ENCODE measurements at places on chromosomes 11 and 22. TPM values are rescaled to one million over a fixed set of nuclear protein-coding genes. Genes with fewer than 3 reads are reported as not detected.

PARVA gene
- total RNA-seq = 38.4 TPM

MS4A15 gene
- total RNA-seq = not detected

GRCh38 chr22:33737662-33738061 lies 182.6 kb downstream of the LARGE1 start:
- H3K36me3 ChIP-seq = no peaks in the 10 kb centered on the region
- no peaks in the 10 kb centered on the region for H3K27me3 ChIP-seq
- DNase-seq = no peak
- no peak overlapping the region for H3K4me3 ChIP-seq
- H3K4me1 ChIP-seq = no peaks in the 10 kb centered on the region

KIRREL3 gene
- not detected for total RNA-seq

GRCh38 chr11:124081483-124081882 lies 33.8 kb upstream of the VWA5A start:
- no peaks in the 10 kb centered on the region for H3K4me1 ChIP-seq
- no peaks in the 10 kb centered on the region for H3K36me3 ChIP-seq
- no peaks in the 10 kb centered on the region for H3K27me3 ChIP-seq
- H3K4me3 ChIP-seq = no peak overlapping the region
- no peak for DNase-seq

CYP2D6 gene
- 5.2 TPM for total RNA-seq

PANX3 gene
- not detected for total RNA-seq

LRRC56 gene
- total RNA-seq = 1.9 TPM

- no peak overlapping the region for H3K4me3 ChIP-seq
- DNase-seq = no peak
- H3K4me1 ChIP-seq = no peaks in the 10 kb centered on the region
- H3K36me3 ChIP-seq = no peaks in the 10 kb centered on the region
These were observed 74.3 kb downstream of the MICAL2 start for GRCh38 chr11:12184699-12185098.

DNA sequence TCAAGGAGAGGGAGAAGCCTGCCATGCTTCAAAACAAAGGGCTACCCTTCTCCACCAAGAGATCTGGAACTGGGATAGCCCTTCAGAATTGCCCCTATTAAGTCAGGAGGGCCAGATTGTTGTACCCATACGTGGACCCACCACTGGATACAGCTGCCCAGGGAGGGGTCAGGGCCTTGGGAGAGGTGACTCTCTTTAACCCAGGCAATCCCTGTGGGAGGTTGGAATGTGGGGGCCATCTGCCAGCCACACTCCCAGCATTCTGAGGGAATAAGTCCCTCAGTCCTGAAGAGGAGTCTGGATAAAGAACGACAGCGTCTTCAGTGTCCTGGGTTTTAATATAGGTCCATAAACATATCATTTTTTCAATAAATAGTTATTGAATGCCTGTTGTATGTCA lies 588.2 kb upstream of the TENM4 start:
- no peak for DNase-seq
- H3K36me3 ChIP-seq = no peaks in the 10 kb centered on the region
- H3K27ac ChIP-seq = no peak overlapping the region
- no peak overlapping the region for H3K4me3 ChIP-seq
- no peaks in the 10 kb centered on the region for H3K4me1 ChIP-seq

OR52E8 gene
- total RNA-seq = not detected

DNA sequence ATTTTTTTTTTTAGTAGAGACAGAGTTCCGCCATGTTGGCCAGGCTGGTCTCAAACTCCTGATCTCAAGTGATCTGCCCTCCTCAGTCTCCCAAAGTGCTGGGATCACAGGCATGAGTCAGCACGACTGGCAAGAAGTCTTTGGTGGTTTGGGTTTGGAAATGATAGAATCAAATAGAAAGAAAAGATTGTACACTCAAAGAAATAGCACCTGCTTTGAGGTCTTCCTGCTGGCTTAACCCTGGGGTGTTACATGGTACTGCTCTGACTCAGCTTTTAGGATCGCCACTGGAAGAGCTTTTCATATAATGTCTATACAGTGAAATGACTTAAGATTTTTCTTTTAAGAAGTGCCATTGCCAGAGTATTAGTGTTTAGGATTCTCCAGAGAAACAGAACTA lies 50.2 kb downstream of the JAM3 start:
- peaks cover 4% of the 10 kb centered on the region for H3K4me1 ChIP-seq
- DNase-seq = no peak
- H3K27me3 ChIP-seq = no peaks in the 10 kb centered on the region
- no peaks in the 10 kb centered on the region for H3K36me3 ChIP-seq

GRCh38 chr22:45870011-45870410 lies 107.0 kb downstream of the WNT7B start:
- H3K36me3 ChIP-seq = no peaks in the 10 kb centered on the region
- H3K4me3 ChIP-seq = no peak overlapping the region
- peaks cover 11% of the 10 kb centered on the region for H3K4me1 ChIP-seq

DNA sequence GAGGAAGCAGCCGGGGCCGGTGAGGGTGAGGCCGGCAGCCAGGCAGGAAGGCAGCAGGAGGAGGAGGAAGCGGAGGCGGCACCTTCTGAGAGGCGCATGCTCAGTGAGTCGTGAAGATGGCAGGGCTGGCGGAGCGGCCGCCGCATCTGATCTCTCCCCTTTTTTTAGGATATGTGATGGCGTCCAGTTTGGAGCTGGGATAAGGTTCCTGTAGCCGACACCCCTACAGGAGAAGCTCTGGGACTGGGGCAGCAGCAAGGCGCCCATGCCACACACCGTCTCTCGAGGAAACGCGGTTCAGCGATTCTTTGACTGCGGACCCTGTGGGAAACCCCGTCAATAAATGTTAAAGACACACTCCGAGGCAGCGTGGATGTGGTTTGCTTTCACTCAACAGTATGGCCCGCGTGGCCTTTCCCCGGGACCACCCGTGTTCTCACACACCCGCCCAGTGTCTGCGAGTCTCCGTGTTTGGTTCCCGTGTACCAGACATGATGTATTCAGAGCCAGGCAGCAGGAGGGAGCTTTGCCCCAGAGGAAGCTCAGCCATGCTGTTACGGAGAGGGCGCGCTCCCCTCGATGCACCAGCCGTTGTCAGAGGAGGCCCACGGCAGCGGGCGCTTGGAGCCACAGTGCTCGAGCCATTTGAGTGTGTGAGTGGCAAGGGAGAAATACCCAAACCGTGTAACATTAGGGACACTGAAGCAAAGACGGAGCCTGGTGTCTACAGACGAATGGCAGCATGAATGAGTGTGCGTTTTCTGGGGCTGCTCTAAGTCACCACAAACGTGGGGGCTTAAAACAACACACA lies 27.7 kb upstream of the PARVB start:
- H3K27me3 ChIP-seq = no peaks in the 10 kb centered on the region
- no peak overlapping the region for H3K4me3 ChIP-seq
- H3K4me1 ChIP-seq = no peaks in the 10 kb centered on the region

DNA sequence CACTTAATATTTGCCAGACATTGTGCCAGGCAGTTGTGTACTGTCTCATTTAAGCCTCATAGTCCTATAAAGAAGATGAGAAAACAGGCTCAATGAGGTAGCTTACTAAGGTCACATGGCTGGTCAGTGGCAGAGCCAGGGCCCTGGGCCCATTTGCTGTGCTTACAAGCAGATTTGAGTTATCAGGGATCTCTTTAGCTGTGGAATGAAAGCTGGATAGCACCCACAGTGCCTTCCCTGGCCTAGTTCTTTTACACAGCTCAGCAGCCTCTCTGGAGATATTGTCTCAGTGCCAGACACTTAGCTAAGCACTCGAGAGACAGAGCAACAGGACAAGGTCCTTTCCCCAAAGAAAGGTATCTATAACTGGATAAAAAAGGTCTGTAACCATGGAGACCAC lies 6.1 kb downstream of the TMEM86A start:
- H3K27me3 ChIP-seq = no peaks in the 10 kb centered on the region
- H3K27ac ChIP-seq = no peak overlapping the region
- H3K4me3 ChIP-seq = no peak overlapping the region
- peaks cover 7% of the 10 kb centered on the region for H3K4me1 ChIP-seq
- H3K36me3 ChIP-seq = no peaks in the 10 kb centered on the region
- DNase-seq = no peak

DNA sequence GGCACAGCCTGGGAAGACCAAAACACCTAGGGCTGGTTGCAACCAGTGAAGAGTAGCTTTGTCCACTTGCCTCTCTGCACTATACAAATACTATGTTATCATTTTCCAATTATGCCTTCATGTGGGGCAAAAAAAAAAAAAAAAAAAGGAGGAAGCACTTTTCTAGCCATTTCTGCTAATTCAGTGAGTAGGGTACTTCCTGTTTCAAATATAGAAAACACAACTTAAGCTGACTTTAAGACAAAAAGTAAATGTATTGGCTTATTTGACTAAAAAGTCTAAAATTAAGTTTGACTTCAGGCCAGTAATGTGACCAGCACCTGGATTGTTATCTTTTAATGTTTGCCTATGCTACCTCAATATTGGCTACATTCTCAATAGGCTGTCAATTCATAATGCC lies 15.3 kb downstream of the CCDC73 start:
- H3K4me3 ChIP-seq = no peak overlapping the region
- no peaks in the 10 kb centered on the region for H3K4me1 ChIP-seq
- no peaks in the 10 kb centered on the region for H3K36me3 ChIP-seq
- DNase-seq = no peak

MMP12 gene
- total RNA-seq = not detected

SSRP1 gene
- 85.4 TPM for total RNA-seq

OR4A16 gene
- total RNA-seq = not detected

- no peaks in the 10 kb centered on the region for H3K36me3 ChIP-seq
- H3K4me1 ChIP-seq = no peaks in the 10 kb centered on the region
- no peak overlapping the region for H3K27ac ChIP-seq
- no peak overlapping the region for H3K4me3 ChIP-seq
These were observed 55.8 kb downstream of the RAB6A start for GRCh38 chr11:73705053-73705452.

GPR83 gene
- total RNA-seq = not detected

MRGPRX4 gene
- total RNA-seq = not detected

- no peaks in the 10 kb centered on the region for H3K4me1 ChIP-seq
- no peaks in the 10 kb centered on the region for H3K36me3 ChIP-seq
- DNase-seq = no peak
These were observed 77.6 kb downstream of the PAK1 start for GRCh38 chr11:77396305-77396704.

MISFA gene
- total RNA-seq = 0.82 TPM

WNT7B gene
- 7.5 TPM for total RNA-seq

OPCML gene
- not detected for total RNA-seq

HPS5 gene
- 56.0 TPM for total RNA-seq

SMIM35 gene
- total RNA-seq = 0.09 TPM

DNA sequence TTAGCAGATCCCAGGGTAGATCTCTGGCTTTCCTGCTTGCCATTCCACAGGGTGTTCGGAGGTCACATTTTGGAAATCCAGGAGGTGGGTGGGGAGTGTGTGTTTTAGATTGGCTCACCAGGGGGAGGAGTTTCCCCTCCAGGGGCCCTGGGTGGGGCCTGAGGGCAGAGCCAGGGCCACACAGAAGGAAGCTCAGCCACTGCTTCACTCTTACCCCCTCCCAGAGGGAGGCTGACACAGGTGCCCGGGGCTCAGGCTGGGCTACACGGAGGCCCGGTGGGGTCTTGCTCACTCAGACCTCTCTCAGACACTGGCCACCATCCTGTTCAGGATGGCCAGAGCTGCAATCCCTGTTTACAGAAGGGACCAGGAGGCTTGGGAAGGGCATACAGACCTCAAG lies 2.5 kb downstream of the WNT7B start:
- no peak overlapping the region for H3K4me3 ChIP-seq
- H3K36me3 ChIP-seq = no peaks in the 10 kb centered on the region
- H3K4me1 ChIP-seq = peaks cover 13% of the 10 kb centered on the region
- no peak for DNase-seq
- H3K27ac ChIP-seq = no peak overlapping the region

GRCh38 chr11:97351939-97352338 lies 962.1 kb downstream of the JRKL start:
- DNase-seq = no peak
- H3K27ac ChIP-seq = no peak overlapping the region
- H3K4me3 ChIP-seq = no peak overlapping the region
- H3K27me3 ChIP-seq = no peaks in the 10 kb centered on the region
- H3K4me1 ChIP-seq = no peaks in the 10 kb centered on the region

GRCh38 chr11:114169321-114169749 lies 109.8 kb downstream of the ZBTB16 start:
- DNase-seq = no peak
- peaks cover 60% of the 10 kb centered on the region for H3K4me1 ChIP-seq
- no peak overlapping the region for H3K4me3 ChIP-seq
- H3K27me3 ChIP-seq = no peaks in the 10 kb centered on the region
- H3K36me3 ChIP-seq = no peaks in the 10 kb centered on the region

GRCh38 chr11:27938011-27938410 lies 169.9 kb downstream of the KIF18A start:
- no peaks in the 10 kb centered on the region for H3K4me1 ChIP-seq
- no peaks in the 10 kb centered on the region for H3K36me3 ChIP-seq
- DNase-seq = no peak
- H3K4me3 ChIP-seq = no peak overlapping the region
- no peaks in the 10 kb centered on the region for H3K27me3 ChIP-seq
- no peak overlapping the region for H3K27ac ChIP-seq

- H3K36me3 ChIP-seq = no peaks in the 10 kb centered on the region
- H3K4me1 ChIP-seq = peaks cover 9% of the 10 kb centered on the region
- DNase-seq = no peak
- H3K27ac ChIP-seq = peak overlapping the region; percentile 30
- H3K4me3 ChIP-seq = no peak overlapping the region
These were observed 41.6 kb downstream of the CD44 start for GRCh38 chr11:35180317-35181233.

DNA sequence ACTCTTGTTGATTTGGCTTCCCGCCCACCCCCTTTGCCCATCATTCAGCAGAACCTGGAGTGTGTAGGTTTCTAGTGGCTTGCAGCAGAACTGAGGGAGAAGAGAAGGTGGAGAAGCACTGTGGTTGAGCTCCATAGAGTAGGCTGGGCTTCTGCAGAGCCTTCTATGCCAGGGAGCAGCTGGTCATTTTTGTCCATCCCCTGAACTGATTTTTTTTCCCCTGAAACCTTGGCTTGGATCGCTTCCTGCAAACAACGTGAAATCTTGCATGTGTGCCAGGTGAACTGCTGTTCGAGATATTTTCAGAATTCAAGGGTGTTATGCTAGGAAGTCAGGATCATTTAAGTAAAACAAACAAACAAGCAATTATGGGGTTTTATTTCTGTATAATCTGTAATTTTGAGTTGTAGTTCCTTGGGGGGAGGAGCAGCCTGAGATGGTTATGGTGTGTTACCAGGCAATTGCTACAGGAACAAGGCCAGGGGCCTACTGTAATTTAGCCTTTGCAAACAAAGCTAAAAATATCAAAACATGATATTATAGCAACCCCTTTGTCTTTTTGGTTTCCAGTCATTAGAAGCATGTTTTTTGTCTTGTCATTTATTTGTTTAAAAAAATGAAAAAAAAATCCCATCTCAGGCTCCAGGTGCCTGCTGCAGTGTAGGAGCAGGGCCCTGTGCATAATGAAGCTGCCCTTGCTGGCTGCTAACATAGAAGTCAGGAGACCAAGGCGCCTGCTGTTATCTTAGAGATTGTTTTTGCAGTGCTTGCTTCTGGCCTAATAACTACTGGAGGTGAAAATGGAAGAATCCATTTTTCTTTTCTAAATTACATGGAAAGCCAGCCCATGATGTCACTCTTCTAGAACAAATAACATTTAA lies 152.4 kb upstream of the TTC12 start:
- no peak for DNase-seq
- no peaks in the 10 kb centered on the region for H3K36me3 ChIP-seq
- no peaks in the 10 kb centered on the region for H3K27me3 ChIP-seq
- no peak overlapping the region for H3K4me3 ChIP-seq

Data from prostate gland (tissue), 2 donors.